ENCODE measurements at places on chromosomes 7 and 10.
A peak's percentile ranks its signal among the peaks of the same experiment; 100 is the strongest.

GRCh38 chr10:47253651-47254375 lies 46.2 kb upstream of the GDF10 start:
- peak; percentile 43 for DNase-seq

- no peak for DNase-seq
These were observed 416.4 kb downstream of the AUTS2 start for GRCh38 chr7:70014472-70015177.

DNA sequence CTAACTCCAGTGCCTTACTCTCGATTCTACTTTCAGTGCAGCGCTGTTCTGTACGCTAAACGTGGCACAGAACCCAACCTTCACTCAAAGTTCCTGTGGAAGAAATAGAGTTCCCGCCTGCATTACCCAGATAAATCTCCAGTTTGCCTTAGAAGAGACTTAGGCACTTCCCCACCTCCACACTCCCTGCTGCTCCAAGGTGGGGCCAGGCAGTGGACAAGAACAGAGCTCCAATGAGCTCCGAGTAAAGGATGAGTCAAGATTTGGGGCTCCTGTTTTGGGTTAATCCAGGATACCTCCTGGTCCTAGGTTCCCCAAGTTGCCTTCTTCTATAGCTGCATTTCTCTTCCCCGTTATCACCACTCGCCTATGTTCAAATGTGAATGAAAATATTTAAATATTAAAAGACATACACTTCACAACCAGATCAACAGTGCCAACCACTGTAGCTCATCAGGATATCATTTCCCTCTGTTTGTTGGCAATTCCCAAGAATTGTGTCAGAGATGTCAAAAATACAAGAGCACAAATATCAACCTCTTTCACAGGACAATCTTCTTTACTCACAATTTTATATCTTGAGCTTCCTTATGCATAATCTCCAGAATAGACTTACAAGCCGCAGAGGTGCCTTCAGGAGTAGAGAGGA lies 48.0 kb downstream of the MALSU1 start:
- no peak for DNase-seq

- no peak for DNase-seq
These were observed 155.9 kb downstream of the FGFR2 start for GRCh38 chr10:121442086-121442935.

- no peak for DNase-seq
These were observed 104.4 kb upstream of the ANLN start for GRCh38 chr7:36285276-36285675.

DNA sequence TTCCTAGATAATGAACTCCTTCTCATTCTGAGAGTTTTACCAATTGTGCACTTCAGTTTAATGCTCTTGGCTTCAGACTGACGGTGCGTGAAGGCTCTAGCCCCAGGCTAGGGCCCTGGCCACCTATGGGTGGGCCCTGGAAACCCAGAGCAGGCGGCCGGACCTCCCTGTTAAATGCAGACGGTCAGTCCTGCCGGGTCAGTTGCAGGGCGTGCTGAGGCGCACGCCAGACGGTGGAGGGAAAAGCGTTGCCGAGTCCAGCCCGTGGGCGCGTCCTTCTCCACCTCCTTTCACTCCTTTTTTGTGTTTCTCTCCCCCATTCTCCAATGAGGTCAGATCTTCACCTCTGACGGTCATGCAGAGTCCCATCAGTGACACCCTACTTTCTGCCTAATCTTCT lies 2.3 kb downstream of the DPYSL4 start:
- DNase-seq = no peak

DNA sequence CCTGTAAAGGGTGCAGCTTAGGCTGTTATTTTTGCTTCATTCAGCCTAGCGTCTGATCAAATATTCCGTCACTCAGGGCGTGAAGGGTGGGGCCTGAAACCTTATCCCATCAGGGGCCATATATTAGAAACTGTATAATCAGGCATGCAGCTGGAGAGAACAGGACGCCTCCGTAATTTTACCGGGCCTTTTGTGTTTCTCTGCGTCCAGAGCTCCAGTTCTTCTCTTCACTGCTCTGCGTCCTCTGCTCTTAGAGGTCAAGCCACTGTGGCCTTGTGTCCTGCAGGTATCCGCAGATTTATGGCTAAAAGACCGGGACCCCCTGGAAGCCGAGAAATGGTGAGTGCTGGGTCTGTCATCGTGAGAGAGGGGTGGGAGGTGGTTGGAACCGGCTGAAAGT lies at the start of gene ZNF735:
ZNF735 (plus strand) TSS at position 301 of the 400 bp plus-strand sequence; CDS start at position 301, 0 bp downstream.
- no peak for DNase-seq

GRCh38 chr7:138378741-138379559 lies 81.1 kb upstream of the TRIM24 start:
- DNase-seq = no peak

DNA sequence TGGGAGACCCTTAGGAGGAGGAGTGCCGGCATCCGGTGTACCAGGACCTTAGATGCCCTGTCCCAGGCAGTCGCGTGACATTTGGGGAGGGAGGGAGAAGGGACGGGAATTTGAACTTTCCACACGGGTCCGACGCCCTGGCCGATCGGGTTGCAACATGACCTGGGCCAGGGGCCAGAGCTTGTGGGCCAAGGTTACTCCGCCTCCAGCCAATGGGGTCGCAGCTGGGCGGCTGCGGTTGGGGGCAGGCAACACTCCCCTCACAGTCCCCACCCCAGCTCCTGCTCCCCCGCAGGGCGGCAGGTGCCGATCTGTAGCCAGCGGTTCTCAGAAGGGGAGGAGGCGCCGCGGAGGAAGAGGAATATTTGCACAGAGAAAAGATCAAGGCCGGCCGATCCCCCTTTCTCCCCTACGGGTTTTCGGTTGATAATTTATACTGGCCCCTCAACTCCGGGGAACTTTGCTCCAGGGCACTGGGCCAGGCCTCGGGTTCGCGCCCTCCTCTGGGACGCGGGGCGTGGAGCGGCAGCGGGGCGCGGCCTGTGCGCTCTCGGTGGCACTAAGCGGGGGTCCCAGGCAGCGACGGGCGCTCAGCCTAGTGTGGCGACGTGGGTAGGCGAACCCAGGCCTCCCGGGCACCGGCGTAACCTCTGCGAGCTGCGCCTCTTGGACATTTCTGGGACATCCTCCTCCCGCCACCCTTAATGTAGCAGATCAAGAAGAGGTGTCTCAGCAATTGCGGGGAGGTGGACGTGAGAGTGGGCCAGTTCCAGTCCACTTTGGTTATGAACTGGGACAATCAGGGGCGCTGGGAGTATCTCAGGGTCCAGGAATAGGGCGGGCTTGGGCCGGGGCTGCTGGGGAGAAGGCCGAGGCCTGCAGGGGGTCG lies 1.2 kb downstream of the MLXIPL start:
- DNase-seq = peak; percentile 75

DNA sequence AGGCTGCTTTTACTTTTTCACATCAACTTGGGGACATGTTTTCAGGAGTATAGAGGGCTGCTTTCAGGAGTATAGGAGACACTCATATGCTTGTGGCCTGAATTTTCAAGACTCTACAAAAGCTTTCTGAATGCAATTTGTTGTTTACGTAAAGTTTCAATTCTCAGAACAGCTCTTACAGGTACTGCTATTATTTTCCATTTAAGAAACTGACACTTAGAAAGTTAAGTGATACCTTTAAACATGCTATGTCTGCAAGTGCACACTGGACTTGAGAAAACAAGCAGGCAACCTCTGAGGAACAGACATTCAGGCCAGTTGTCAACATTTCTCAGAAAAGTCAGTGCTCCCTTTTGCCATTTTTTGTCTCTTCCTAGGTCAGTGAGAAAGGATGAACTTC lies 70.0 kb upstream of the PHYHIPL start:
- DNase-seq = no peak

DNA sequence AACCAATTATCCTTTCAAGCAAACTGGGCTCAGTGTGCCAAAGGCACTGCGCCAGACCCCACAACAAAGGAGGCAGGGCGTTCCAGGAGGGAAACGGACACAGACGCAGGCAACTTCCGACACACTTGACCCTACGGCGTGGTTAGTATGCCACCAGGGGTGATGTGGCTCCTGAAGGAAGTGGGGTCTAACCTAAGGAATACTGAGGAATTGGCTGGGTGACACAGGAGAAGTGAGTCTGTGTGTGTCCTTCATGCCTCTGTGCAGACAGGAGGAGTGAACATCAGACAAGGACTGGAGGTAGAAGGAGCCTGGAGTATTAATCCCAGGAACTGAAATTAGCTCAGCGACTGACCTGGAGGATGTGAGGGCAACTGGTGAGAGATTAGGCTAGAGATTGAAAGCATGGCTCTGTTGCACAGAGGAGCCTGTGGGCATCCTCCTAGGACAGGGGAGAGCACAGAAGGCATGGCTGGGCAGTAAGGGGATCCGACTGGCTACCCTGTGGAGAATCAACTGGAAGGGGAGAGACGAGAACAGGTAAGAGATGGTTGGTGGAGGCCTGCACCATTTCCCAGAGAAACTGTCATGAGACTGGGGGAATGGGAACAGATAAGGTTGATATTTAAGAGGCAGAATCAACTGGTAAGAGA lies 27.8 kb downstream of the GSDME start:
- DNase-seq = no peak
